ENCODE measurements at places on chromosomes 13 and 19.

DNA sequence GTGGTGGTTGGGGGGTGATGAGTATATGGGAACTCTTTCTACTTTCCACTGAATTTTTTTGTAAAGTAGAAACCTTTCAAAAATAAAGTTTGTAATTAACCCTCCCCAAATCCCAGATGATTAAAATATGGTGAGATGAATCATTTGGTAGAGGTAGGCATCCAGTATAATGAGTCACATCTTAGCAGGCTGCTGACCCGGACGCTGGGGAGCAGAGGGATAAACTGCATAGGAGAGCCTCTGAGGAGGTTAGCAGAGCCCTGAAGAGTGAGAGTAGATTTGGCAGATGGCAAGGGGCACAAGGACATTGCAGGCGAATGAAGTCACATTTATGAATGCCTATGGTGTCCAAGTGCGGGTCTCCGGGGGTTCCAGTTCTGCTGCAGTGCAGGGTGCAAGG lies 293.8 kb downstream of the FGF9 start:
- no peak for DNase-seq

- DNase-seq: no peak
Observed at GRCh38 chr19:5184930-5185329, 155.7 kb downstream of the PTPRS start.

- no peak for DNase-seq
Observed at GRCh38 chr19:3738477-3739220, 22.8 kb downstream of the APBA3 start.

GRCh38 chr13:77776704-77777103 lies 79.2 kb downstream of the SLAIN1 start:
- no peak for DNase-seq

GRCh38 chr13:98365302-98365701 lies 188.2 kb upstream of the RNF113B start:
- no peak for DNase-seq

GRCh38 chr19:18662972-18663732 lies 20.3 kb upstream of the CRTC1 start:
- DNase-seq: no peak

Measured in midbrain (tissue), 1 donor.